Activated CD4-positive, alpha-beta T cell treated with anti-CD3 and anti-CD28 coated beads for 48 hours (primary cell): ENCODE measurements at places on chromosomes 5 and 9.

GRCh38 chr5:67350618-67351201 is 154.1 kb upstream of the CD180 start:
- DNase-seq = no peak

DNA sequence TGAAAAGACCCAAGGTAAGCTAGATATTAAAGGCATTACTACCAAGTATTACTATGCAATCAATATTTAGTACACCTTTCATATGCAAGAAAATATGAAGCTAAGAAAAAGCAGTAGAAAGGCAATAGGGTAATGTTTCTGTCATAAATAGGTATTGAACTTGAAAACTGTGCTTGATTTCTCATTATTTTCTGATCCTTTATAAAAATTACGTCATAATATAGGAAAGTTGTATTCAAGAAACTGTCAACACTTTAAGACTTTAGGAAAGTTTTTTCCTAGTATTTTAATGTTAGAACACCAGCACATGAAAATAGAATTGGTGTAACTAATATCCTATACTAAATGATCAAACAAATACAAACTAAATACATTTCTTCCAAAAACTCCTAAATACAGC is 133.2 kb downstream of the EDIL3 start:
- DNase-seq = no peak

DNA sequence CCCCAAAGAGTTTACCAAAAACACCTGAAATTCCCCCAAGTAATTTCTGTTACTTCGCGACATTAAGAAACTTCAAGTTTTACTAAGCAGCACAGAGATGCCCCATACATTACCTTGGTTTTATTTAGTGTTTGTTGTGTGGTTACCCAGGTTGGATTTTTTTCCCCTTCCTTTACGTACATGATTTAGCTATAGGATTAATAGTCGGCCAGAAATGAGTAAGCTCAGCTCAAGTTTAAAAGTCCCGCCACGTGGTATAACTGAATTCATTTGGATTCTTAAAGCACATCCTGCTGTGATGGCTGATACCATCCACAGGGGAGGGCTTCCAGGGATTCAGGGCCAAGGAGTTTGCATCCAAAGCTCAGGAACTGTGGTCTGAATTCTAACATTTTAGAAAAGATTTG is 75.9 kb downstream of the DAP start:
- no peak for DNase-seq

- DNase-seq = peak; percentile 10
Observed at GRCh38 chr9:27352457-27353165, 55.7 kb upstream of the EQTN start.

- no peak for DNase-seq
Observed at GRCh38 chr5:62489471-62489870, 76.9 kb downstream of the IPO11 start.

- no peak for DNase-seq
Observed at GRCh38 chr5:17425385-17426070, 72.5 kb upstream of the TAF11L2 start.

DNA sequence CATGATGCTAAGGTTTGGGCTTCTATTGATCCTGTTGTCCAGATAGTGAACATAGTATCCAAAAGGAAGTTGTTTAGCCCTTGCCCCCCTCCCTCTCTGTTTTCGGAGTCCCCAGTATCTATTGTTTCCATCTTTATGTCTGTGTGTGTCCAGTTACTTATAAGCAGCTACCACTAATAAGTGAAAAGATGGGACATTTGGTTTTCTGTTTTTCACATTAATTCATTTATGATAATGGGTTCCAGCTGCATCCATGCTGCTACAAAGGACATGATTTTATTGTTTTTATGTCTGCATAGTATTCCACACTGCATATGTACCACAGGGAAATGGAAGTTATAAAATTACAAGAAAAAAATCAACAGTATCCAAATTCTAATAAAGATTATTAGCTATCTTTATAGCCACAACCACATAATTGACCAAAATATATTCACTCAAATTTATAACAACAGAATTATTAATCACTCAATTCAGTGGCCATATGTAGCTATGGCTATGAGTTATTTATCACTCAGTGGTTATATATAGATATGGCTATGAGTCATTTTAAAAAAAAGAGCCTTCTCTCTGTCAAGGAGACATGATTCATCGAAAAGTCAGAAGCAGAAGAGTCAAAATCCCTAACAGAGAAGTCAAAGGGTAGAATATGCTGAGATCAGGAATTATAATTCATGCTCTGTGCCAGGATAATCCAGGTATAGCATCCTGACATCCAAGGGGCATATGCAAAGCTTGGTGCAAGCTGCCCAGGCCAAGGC is 367.5 kb downstream of the DEPDC1B start:
- DNase-seq = no peak

DNA sequence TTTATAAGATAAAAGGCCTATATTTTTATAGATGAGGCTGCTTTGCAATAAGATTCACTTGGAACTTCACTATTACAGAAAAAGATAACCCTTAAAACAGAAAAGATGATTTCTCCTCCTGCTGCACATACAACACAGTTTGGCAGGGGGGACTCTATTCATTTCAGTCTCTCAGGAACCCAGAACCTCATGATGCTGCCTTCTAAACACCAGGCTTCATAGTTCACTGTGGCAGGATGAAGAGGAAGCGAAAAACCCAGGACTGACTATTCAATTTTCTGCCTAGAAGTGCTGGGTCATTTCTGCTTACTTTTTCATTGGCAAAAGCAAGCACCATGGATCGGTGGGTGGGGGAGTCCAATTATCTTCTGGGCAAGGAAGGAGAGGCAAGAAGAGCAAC is 179.5 kb downstream of the NTRK2 start:
- DNase-seq = no peak

- no peak for DNase-seq
Observed at GRCh38 chr9:120870206-120870605, 6.8 kb downstream of the PHF19 start.

DNA sequence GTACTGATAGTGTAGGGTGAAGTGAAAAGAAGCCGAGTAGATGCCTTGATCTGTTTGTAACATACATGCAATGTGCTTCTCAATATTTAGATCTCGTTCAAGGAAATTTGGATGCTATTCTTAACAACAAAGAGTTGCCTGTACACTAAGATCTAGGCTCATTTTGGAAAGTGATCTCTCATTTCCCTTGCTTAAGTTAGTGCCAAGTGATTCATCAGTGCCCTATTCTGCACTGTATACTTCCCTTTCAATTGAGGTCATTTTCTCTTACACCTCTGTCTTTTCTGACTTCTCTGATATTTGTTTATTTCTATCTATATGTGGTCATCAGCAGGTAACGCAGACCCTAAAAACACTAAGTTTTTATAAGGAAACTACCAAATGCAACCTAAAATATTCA is 528.6 kb upstream of the PTPRD start:
- DNase-seq = no peak

GRCh38 chr9:3906437-3907213 is 380.8 kb upstream of the RFX3 start:
- no peak for DNase-seq

GRCh38 chr9:99197124-99197630 is 24.6 kb downstream of the ALG2 start:
- DNase-seq = no peak

DNA sequence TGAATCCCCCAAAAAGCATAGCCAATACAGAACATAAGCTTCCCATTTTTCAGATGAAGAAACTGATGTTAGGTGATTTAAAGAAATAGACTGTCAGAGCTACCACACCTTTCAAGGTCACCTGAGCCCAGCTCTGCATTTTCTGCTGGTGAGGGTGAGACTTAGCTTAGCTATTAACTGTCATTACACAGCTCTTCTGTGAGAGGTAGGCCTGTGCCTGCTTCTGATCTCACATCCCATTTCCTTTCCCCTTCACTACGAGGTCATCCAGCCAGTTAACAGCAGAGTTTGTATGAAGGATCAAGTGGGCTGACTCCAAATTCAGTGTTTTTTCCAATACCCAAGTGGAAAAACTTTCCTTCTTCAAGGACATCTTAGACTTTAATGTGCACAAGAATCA is 528.6 kb upstream of the CLINT1 start:
- DNase-seq = no peak

DNA sequence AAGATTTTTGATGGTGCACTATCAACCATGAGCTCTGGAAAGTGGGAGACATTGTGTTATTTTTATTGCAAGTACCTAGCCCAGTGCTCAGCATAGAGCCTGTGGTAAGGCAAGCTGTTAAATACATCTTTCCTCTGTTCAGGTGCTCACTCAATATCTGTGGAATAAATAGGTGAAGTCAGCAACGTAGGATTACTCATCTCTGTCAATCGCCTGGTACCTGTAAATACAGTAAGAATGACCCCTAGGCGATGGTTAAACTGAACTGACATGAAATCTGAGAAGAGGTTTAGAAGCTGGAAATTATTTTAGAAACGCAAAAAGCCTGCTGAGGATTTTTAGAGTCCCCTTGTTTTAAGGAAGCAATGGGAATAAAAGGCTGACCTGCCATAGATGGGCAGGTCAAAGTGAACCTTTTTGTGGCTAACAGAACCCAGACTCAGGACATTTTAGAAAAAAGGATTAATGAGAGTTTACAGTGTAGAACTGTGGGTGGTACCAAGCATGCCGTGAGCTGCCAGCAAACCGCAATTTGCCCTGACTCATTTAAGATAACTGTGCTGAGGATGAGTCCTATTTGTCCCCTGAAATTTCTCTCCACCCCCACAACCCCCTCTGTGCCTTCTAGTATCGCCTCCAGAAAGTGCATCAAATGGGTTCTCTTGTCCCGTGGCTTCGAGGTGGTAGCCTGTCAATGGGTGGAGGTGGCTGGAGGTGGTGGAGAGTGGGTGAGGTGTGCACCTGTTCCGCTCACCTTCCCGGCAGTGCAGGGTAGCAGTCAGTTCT is 375.1 kb downstream of the MED10 start:
- no peak for DNase-seq

DNA sequence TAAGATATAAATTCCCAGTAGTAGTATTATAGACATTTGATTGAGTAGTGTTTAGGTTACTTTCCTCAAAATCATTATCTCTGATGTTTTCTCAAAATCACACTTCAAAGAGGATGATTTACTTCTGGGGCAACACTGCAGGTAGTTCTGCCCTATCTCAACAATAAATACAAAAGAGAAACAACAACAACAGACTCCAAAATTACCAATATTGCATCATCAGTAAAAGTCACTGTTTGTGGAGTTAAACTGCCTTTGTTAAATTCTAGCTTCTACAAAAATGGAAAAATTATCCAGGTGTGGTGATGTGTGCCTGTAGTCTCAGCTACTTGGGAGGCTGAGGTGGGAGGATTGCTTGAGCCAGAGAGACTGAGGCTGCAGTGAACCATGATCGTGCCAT is 637.6 kb upstream of the ZNF608 start:
- DNase-seq = no peak

GRCh38 chr5:36073595-36074216 is 7.0 kb upstream of the UGT3A2 start:
- peak; percentile 12 for DNase-seq

DNA sequence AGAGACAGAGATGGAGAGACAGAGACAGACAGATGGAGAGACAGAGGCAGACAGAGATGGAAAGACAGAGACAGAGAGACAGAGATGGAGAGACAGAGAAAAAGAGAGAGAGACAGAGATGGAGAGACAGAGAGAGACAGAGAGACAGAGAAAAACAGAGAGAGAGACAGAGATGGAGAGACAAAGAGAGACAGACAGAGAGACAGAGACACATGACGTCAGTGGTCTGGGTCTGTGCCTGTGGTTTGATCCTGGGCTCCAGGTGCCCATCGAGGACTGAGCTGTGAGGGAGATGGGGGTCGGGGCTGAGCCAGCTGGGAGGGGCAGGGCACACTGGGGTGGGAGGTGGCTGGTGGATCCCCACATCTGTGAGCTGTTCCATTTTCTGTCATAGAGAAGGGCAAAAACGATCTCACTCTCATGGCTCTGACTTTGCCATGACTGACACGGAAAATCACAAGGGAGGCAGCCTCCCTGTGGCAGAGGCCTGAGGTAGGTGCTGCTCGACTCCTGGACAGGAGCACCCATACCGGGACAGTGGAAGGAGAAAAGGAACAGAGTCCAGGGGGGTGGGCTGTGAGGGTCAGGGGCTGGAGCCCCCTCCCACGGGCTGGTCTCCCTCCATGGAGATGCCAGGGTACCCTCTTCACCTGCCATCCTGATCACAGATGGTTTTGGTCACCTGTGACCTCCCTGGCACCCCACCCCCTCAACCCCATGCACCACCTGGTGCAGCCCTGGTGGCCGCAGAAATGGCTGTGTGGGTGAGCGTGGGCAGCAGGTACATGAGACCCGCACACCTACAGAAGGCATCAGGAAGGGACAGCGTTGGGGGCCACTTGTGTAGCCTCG is 28.8 kb downstream of the GLT6D1 start:
- no peak for DNase-seq

GRCh38 chr9:116661037-116661954 is 25.8 kb upstream of the TRIM32 start:
- no peak for DNase-seq

- no peak for DNase-seq
Observed at GRCh38 chr5:73234204-73234555, 61.2 kb downstream of the TMEM174 start.

DNA sequence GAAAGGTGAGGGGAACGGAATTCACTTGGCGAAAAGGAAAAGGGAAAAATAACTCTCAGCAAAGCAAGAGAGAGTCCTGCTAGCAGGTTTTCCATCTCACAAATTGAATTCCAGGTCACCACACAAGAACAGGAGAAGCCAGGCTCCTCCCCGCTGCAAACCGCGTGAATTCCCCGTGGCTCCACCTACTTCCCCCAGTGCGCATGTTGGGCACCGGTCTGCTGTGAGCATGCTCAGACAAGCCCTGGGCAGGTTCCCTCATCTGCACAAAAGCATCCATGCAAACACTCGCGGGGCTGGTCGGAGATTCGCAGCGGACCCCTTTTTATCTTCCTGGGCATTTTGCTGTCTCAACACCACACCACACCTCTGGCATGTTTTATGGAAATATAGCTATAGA is 58.5 kb upstream of the S1PR3 start:
- DNase-seq = no peak

DNA sequence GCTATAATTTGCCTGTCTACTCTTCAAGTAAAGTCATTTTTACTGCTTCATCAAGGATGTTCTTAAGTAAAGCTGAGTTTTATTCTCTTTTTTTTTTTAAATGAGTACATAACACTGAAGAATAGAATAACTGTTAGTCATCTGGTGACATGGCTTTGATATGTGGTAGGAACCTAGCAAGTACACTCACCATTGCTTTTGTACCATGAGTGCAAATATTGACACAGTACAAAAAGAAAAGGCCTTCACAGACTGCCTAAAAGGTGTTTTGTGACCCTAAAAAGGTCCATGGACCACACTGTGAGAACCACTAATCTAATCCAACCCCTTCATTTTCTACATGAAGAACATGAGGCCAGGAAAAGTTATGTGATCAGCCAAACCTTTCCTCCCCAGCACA is 55.0 kb downstream of the ECPAS start:
- DNase-seq = no peak
